Foreskin keratinocyte (primary cell): ENCODE measurements at places on chromosomes 4 and X. TPM values are rescaled to one million over a fixed set of nuclear protein-coding genes. Genes with fewer than 3 reads are reported as not detected.

XAGE1A gene
- total RNA-seq = not detected in 2 replicates

CSAG3 gene
- not detected in 2 replicates for total RNA-seq

GAGE12E gene
- not detected in 2 replicates for total RNA-seq

KCNIP4 gene
- total RNA-seq = not detected in 2 replicates

HSFX4 gene
- total RNA-seq = not detected in 2 replicates

TMA16 gene
- total RNA-seq = 29.6 and 34.2 TPM in 2 replicates

MND1 gene
- 10.8 and 15.6 TPM in 2 replicates for total RNA-seq

TLR10 gene
- not detected in 2 replicates for total RNA-seq

WWC2 gene
- total RNA-seq = 23.2 and 24.7 TPM in 2 replicates

C4orf54 gene
- not detected in 2 replicates for total RNA-seq

MXRA5 gene
- 5.5 and 7.9 TPM in 2 replicates for total RNA-seq

ENOX2 gene
- 14.7 and 14.9 TPM in 2 replicates for total RNA-seq

LRPAP1 gene
- 130 and 132 TPM in 2 replicates for total RNA-seq

EXOC1L gene
- not detected in 2 replicates for total RNA-seq

MBNL3 gene
- total RNA-seq = 12.4 and 13.1 TPM in 2 replicates

WNK3 gene
- total RNA-seq = 1.6 TPM in 2 replicates

SEC31A gene
- total RNA-seq = 124 and 162 TPM in 2 replicates

PDLIM3 gene
- total RNA-seq = not detected in 2 replicates

ABCB7 gene
- total RNA-seq = 16.6 and 19.0 TPM in 2 replicates

CXCL8 gene
- 2.5 and 2.9 TPM in 2 replicates for total RNA-seq

ERCC6L gene
- total RNA-seq = 15.1 and 19.8 TPM in 2 replicates

ATOH1 gene
- total RNA-seq = not detected in 2 replicates

PTPN13 gene
- 65.2 and 73.5 TPM in 2 replicates for total RNA-seq

FBXW7 gene
- total RNA-seq = 39.3 and 41.0 TPM in 2 replicates

N4BP2 gene
- total RNA-seq = 6.8 and 7.2 TPM in 2 replicates

CDKL5 gene
- total RNA-seq = 2.7 and 3.2 TPM in 2 replicates

ARHGAP36 gene
- not detected in 2 replicates for total RNA-seq

ELK1 gene
- total RNA-seq = 20.4 and 21.9 TPM in 2 replicates

ZNF157 gene
- total RNA-seq = 0.14 and 0.24 TPM in 2 replicates

PITX2 gene
- 22.2 and 27.1 TPM in 2 replicates for total RNA-seq
